ENCODE measurements at places on chromosomes 7 and 10. TPM values are rescaled to one million over a fixed set of nuclear protein-coding genes. Genes with fewer than 3 reads are reported as not detected.

The FOXI2 gene
- not detected for total RNA-seq

DNA sequence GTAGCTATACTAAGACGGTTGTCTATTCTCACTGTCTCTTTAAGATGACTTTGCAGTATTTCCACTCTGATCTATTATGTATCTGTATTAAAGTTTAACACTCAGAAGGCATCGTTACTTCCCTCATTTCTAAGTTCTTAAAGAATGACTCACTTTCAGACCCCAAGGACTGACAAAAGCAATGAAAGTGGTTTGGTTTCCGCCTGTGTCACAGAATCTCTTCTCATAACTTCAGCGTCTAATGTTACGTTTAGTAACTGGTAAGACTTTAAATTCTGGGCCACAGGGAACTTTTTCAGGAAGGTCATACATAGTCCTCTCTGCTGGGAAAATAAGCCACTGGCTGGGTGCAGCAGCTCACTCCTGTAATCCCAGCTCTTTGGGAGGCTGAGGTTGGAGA, 892.0 kb upstream of the AUTS2 start:
- DNase-seq = no peak

The SORBS1 gene
- total RNA-seq = 3.9 TPM

The ZNF487 gene
- total RNA-seq = 3.3 TPM

- no peak for DNase-seq
Observed at GRCh38 chr7:35617041-35617440, 77.9 kb downstream of the HERPUD2 start.

GRCh38 chr7:122803323-122803722, 82.9 kb downstream of the CADPS2 start:
- peak; percentile 26 for DNase-seq

- no peak for DNase-seq
Observed at GRCh38 chr10:88467835-88468485, 115.2 kb downstream of the RNLS start.

DNA sequence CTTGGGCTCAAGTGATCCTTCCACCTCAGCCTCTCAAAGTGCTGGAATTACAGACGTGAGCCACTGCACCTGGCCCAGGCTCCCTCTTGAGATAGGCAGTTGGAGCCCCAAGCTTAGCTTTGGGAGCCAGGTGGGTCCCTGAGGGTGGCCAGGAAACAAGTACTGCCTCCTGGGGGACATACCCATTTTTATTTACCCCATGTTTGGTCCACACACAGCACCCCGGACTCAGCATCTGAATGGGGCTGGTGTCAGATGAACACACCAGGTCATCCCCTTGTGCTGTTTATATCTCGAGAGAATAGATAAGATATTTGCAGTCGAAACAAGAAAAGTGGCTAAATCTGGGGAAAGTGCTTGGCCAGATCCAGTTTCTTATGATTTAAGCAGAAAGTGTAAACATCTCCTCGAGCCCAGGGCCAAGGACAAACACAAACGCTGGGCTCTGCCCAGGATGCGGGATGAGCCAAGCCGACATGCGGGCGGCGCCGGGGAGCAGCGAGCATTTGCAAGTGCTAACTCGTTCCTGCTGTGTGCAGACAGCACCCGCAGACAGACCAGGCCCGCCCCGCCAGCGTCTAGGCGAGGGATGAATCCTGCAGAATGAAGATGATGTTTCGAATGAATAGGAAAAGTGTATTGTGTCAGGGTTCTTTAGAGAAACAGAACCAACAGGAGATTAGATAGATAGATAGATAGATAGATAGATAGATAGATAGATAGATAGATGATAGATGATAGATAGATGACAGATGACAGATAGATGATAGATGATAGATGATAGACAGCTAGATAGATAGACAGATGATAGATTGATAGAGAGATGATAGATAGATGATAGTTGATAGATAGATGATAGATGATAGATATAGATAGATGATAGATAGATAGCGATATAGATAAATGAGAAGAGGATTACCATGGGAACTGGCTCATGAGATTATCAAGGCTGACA, 44.4 kb upstream of the OCM2 start:
- DNase-seq = no peak

The SPRN gene
- not detected for total RNA-seq

DNA sequence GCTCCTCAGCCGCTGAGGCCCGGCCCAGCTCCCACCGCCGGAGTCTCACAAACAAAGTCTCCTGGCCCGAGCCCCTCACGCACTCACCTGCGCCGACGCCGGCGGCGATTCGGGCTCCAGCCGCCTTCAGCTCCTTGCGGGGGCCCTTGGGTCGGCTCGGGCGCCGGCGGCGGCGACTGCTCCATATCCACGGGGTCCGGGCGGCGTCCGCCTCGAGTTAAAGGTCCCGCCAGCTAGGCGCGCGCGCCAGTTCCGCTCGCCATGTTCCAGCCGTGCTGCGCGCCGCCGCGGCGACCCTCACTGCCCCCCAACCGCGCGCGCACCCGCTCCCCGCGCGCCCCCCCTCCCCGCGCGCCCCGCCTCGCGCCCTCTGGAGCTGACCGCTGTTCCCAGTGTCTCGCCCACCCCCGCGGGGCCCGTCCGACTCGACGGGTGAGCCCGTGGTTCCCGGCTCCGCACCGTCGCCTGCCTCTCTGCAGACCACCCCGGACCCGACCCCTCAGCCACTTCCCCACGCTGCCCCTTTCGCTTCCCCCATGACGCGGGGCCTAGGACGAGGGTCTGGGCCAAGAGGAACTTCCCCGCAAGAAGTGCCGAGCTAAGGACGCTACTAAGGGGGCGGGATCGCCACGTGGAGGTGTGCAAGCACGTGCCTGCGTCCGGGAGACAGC, 396.1 kb downstream of the ZNF33B start:
- no peak for DNase-seq

GRCh38 chr10:22560096-22560912, 154.1 kb downstream of the PIP4K2A start:
- no peak for DNase-seq

GRCh38 chr10:47165711-47166404, 134.1 kb upstream of the GDF10 start:
- DNase-seq = no peak

DNA sequence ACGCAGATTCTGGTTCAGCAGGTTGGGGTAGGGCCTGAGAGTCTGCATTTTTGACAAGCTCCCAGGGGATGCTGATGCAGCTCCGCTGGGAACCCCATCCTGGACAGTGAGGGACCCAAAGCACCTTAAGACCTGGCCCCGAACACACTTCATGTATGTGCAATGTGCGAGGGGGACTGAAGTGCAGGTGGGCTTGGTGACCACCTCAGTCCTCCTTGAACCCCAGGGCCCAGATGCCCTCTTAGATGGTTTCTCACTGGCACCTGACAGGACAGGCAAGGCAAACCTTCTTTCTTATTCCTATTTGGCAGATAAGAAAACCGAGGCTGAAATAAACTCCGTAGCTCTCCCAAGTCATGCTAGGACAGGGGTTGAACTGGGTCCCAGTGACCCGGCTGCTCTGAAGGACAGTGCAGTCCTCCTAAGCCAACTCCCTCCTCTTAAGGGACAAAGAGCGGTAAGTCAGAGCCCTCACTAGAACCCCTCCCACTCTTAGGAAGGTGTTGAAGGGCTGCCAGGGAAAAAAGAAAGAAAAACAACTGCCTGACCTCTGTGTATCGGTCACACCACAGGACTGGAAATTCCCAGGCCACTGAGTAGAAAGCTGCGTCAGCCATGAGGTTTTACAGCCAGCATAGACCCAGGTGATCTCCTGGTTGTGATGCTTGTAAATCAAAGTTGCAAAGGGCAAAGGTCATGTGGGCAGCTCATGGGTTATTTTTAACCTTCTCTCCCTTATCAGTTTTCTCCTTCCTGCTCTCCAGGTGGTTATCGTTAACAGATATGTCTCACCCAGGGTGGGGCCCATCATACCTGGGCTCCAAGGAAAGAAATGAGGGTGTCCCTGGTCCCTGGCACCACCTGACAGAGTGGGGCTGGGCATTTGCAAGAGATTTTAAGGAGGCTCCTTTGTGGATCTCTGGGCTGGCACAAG, 90.9 kb upstream of the SMNDC1 start:
- DNase-seq = peak; percentile 95

- no peak for DNase-seq
Observed at GRCh38 chr10:86035791-86036543, 330.6 kb downstream of the GRID1 start.

The SLC18A3 gene
- not detected for total RNA-seq

The MCM10 gene
- 11.5 TPM for total RNA-seq

DNA sequence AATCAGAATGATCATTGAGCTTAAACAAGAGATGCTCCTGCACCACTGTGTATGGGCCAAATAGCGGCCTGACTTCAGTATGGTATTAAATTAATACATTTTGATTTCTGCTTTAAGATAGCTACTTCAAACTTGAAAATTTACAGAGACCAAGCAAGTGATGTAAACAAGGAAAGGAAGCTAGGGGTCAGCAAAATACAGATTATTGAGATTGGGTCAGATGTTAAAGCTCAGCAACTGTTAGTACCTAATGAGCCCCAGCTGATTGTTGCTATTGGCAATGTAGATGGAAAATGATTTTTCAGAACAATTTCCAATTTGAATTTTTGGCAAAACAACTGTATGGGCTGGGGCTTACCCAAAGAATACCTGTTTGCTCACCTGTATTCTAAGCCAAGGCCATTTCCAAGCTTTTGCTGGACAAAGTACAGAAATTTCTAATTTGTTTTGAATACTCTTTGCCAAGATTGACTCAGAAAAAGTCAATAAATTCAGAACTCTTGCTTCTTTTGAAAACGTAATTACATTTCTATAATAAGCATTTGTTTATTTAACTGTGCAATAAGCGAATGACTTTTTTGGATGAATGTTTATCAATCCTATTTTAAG, 23.0 kb upstream of the DLD start:
- no peak for DNase-seq

- no peak for DNase-seq
Observed at GRCh38 chr7:92158660-92159575, 20.0 kb downstream of the LRRD1 start.

The TYW1B gene
- 8.9 TPM for total RNA-seq

The INTS15 gene
- 13.6 TPM for total RNA-seq

DNA sequence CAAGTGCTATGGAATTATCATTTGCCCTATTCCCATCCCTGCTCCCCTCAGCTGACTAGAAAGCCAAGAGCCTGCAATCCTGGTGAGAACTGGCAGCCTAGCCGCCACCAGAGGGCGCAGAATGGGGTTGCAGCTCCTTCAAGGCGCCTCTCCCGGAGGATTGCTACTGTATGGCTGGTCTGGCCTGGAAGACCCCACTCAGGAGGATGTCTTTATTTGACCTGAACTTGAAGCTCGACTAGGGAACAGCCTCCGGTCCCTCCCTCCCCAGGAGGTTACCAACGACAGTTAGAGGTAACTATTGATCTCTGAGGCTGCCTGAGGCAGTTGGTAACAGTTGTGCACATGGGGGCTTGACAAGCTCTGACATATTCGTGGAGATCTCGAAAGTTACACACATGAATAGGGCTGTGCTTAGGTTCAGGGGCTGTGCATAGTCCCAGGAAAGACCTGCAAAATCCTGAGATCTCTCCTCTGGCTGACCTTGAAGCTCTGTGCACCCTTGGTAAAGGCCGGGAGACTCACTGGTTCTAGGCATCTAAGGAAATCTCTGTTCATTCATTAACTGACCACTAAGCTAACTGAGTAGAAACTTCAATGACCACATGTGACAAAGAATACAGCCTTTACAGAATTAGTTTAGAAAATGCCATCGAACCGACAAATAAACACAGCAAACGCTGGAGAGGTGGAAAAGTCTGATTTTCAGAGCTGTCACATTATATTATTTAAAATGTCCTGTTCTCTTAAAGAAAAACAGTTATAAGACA, 65.7 kb downstream of the TSPAN12 start:
- peak; percentile 37 for DNase-seq

DNA sequence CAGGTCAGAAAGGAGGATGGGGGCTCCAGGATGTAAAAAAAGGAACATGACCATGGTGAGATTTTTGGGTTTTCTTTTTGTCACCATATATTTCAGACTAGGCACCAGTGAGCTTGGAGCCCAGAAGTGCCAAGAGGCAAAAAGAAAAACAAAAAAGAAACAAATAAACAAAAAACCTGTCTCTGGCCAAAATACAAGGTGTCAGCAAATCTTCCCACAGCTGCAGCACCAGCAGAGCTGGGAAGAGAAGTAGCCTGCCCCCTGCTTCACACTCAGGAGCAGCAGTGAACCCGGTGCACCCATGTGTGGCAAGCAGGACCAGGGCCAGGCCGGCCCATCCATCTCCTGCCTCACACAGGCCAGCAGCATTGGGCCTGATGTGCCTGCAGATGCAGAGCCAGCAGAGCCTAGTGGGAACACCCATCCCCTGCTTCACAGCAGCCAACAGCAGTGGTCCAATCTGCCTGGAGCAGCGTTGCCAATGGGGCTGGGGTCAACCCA, 34.7 kb upstream of the C10orf71 start:
- no peak for DNase-seq

DNA sequence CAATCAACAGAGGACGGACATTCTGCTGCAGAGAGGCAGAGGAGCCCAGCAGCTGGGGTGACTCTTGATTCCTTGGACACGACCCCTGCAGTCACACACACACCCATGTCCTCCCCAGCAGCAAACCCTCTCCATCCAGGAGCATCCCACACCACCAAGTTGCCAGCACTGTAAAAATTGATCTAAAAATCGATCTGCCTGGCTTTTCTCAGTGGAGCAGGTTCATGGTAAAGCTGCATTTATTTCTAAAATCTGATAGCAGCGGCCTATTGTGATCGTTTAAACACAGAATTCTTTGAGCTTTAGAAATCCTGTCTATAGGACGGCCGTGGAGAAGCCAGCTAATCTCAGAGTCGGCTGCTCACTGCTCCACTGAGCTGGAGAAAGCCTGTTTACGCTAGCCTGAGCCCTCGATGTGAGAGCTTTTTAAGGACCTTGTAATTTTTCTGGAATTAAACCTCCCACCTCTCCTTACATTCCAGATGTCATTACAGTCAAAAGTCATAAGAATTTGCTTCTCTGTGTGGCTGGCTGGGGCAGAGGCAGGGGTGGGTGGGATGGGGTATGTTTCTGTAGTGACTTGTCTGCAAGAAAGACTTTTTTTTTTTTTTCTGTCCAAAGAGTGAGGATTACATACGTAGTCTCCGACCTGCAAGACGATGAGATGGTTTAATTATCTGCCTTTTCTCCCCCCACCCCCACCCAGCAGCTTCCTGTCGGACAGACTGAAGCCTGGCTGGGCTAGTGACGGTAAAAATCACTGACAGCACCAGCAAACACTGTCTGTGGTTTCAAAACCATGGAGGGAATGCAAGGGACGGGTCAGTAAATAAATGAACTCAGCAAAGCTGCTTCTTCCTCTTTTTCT, 31.6 kb downstream of the TRIM8 start:
- no peak for DNase-seq

The SUGCT gene
- 2.4 TPM for total RNA-seq
